ENCODE measurements at places on chromosomes 2 and 18. TPM values are rescaled to one million over a fixed set of nuclear protein-coding genes. Genes with fewer than 3 reads are reported as not detected.

- DNase-seq, result no peak
Measured at GRCh38 chr18:24860978-24861680, 400.7 kb downstream of the HRH4 start.

DNA sequence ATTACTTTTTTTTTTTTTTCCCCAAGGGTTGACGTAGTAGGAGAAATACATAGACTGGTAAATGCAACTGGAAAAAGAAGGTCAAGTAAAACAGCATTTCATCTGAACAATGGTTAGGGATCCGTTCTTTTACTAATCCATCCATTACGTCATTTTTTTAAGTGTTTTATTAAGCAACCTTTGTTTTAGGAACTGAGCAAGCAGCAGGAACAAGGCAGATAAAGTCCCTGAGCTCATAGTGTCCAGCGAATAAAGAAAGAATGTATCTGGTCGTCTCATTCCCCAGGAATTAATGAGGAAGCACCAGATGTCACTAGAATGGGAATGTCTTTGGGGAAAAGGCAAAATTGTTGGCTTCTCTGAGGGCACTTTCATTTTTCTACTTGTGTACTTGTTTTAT lies 842.4 kb downstream of the TDRD15 start:
- peak; percentile 1 for DNase-seq

Gene CACNB4
- polyA plus RNA-seq, result 0.19 TPM

DNA sequence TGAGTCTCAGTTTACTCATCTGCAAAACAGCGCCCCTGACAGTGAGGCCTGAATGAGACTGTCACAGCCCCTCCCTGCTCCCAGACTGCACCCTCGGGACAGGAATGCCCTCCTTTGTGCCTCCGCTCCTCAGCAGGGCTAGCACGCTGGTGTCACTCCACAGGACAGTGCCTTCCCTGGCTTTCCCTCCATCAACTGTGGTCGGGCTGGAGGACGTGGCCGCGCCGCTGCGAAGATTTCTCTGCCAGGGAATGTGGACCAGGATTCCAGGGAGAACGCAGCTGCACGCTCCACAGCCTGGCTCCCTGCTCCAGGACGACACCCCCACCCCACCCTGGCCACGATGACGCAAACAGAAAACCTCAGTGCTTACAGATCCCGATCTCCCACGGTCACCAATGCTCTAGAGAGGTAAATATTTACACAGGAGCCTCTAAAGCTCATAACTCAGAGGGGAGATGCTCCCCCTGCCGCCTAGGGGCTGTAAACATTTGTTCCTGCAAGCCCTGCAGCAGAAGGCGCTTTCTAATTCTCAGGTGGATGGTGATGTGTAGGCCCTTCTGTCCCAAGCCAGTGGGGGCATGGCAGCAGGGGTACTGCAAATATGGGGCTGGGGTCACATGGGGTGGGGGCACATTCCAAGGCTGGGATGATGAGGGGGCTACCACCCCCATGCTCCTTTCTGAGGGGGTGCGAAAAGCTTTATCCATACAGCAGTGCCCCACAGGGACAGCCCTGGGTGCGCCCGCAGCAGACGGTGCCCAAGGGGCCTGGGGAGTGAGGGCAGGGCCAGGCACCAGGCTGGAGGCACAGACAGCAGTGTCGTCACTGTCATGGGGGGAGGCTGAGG lies 12.4 kb downstream of the HS6ST1 start:
- peak; percentile 99 for DNase-seq

Gene C1QL2
- not detected for polyA plus RNA-seq

GRCh38 chr18:68172842-68173549 lies 541.9 kb downstream of the TMX3 start:
- DNase-seq, result no peak

DNA sequence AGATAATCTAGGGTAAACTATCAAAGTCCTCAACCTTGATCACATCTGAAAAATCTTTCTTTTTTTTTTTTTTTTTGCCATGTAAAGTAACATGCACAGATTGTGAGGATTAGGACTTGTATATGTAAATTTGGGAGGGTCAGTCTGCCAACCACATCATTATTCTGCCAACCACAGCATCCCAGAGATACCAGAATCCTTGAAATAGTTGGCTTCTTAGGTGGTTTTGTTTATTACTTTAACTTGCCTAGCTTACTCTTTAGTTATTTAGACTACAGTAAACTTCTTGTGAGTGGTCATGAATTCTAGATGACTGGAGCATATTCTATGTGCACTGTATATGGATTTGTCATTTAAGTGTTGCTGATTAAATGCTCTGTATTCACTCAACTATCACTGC lies 242.1 kb upstream of the RBMS1 start:
- no peak for DNase-seq

Measured in AG04450 (cell line).